Thyroid gland (tissue), 4 donors: ENCODE measurements at places on chromosomes 5 and 9.

- H3K4me3 ChIP-seq = no peak overlapping the region
- no peaks in the 10 kb centered on the region for H3K36me3 ChIP-seq
- no peak overlapping the region for H3K27ac ChIP-seq
- no peaks in the 10 kb centered on the region for H3K4me1 ChIP-seq
- no peak for DNase-seq
These were observed 47.9 kb upstream of the PPP2CA start for GRCh38 chr5:134273642-134274395.

- H3K4me3 ChIP-seq = no peak overlapping the region
- H3K4me1 ChIP-seq = peaks cover 8% of the 10 kb centered on the region
- no peaks in the 10 kb centered on the region for H3K36me3 ChIP-seq
- no peak overlapping the region for H3K27ac ChIP-seq
These were observed 18.0 kb downstream of the RPS14 start for GRCh38 chr5:150431574-150431973.

DNA sequence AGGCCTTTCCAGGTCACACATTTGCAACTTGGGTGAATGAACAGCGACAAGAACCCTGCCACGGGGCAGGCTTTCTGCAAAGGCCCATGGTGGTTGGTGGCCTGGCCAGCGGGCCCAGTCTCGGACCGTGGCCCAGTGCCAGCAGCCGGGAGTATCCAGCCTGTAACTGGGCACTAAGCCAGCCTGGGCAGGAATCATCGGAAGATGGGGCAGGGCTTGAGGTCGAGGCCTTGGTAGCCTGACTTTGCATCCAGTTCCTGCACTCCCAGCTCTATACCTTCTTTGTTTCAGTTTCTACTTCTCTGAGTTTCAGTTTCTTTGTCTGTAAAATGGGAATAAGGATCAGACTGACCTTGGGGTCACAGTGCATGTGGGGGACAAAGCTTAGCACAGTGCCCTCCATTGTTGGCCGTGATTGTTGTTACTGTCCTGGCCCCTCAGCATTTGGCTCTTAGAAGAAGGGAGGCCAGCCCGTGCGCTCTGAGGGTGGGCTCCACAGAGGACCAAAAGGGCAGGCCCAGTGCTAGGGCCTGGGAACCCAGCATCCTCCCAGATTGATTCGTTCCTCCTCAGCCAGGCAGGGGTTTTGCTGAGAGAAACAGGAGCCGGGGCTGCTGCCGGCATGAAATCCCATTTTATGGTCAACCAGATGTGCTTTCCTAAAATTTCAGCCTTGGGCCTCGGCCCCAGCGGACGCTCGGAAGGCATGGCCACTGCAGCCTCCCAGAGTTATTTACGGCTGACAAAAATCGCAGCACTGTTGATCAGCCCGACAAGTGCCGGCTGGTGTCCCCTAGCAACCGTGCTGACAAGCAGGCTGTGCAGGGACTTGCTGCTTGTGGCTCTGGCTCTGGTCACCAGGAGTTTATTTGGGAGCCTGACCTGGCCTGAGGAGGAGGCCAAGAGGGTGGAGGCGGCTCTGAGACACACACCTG lies 43.6 kb downstream of the JADE2 start:
- peak overlapping the region; percentile 85 for H3K27ac ChIP-seq
- peak; percentile 94 for DNase-seq
- no peak overlapping the region for H3K4me3 ChIP-seq
- H3K27me3 ChIP-seq = no peaks in the 10 kb centered on the region
- peaks cover 19% of the 10 kb centered on the region for H3K4me1 ChIP-seq
- H3K36me3 ChIP-seq = peaks cover 67% of the 10 kb centered on the region

DNA sequence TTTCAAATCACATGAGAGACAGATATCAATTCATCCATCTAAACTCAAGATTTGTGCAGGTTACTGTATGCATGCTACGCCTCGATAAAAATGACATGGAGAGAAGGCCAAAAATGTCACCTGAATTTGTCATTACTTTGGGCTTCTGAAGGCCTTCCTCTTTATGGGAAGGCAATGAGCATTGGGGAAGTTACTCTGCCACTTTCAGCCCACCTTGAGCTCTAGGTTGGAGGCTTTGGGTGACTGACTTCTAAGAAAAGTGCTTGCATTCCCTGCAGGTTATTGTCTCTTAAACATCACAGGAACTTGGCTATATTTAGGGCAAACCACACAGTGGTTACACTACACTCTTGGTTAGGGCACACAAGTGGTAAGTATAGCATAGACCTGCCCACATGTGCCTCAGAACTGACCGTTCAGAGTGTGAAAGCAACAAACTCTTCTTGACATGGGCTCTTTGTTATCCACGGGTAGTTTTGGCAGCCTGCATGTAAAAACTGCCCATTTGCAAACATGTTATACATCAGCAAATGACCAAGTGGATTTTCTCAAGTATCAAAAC lies 169.5 kb downstream of the ZNF608 start:
- no peak for DNase-seq
- no peak overlapping the region for H3K27ac ChIP-seq
- H3K36me3 ChIP-seq = no peaks in the 10 kb centered on the region

GRCh38 chr9:23586906-23587305 lies 239.1 kb downstream of the ELAVL2 start:
- H3K36me3 ChIP-seq = no peaks in the 10 kb centered on the region
- H3K27me3 ChIP-seq = no peaks in the 10 kb centered on the region
- DNase-seq = no peak
- H3K27ac ChIP-seq = no peak overlapping the region

DNA sequence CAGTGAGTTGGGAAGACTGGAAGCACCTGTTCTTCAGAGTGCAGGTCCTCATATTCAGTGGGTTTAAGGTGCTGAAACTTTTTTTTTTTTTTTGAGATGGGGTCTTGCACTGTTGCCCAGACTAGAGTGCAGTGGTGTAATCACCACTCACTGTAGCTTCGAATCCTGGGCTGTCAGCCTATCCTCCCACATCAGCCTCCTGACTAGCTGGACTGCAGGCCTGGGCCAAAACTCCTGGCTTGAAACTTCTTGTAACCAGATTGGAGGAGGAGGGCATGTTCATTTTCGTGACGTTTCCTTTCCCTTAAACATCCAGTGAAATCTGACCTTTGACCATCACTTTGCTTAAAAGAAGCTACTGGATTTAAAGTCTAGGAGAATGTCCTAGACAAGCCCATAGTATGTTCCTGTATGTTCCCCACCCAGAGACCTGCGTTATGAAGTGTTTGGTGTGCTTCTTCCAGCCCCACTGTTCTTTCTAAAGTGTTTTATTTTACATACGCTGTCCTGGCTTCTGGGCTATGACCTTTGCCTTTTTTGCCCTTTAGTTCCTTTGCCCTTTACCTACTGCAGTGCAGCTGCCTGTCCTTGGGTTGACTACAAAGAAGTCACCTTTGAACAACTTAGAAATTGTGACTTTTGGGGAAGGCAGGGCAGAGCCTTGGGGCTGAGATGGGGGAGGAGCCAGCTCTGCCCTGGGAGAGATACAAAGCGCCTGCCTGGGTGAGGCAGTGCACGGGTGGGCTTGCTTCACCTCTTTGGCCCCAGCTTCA lies 18.4 kb downstream of the TENT4A start:
- peak overlapping the region; percentile 47 for H3K27ac ChIP-seq
- peaks cover 9% of the 10 kb centered on the region for H3K4me1 ChIP-seq
- DNase-seq = no peak
- H3K4me3 ChIP-seq = no peak overlapping the region
- no peaks in the 10 kb centered on the region for H3K36me3 ChIP-seq
- H3K27me3 ChIP-seq = no peaks in the 10 kb centered on the region

DNA sequence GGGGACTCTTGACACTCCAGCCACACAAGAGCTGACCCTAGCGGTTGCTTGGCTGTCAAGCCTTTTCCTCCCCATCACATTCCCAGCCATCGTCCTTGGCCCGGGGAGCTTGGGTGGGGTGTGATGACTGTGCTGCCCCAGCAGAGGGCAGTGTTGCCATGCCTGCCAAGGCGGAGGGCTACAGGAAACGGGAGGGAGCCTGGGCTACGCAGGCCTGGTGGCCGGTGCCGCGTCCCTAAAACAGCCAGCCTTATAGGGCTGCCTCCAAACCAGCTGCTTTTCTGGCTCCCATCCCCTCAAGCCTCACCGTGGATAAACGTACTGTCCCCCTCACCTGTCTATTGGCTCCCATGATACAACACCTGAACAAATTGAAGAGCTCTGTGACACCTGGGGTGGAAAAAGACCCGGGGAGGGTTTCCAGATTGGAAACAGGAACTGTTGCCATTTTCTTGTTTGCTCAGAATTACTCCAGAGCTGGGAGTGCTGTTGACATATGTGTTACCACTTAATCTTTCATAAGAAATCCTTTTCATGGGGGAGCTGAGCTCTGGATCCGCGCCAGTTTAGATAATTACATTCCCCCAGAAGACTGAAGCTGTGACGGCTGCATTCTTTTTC lies 72.8 kb upstream of the ASTN2 start:
- H3K27ac ChIP-seq = peak overlapping the region; percentile 65
- no peaks in the 10 kb centered on the region for H3K36me3 ChIP-seq
- H3K27me3 ChIP-seq = no peaks in the 10 kb centered on the region

DNA sequence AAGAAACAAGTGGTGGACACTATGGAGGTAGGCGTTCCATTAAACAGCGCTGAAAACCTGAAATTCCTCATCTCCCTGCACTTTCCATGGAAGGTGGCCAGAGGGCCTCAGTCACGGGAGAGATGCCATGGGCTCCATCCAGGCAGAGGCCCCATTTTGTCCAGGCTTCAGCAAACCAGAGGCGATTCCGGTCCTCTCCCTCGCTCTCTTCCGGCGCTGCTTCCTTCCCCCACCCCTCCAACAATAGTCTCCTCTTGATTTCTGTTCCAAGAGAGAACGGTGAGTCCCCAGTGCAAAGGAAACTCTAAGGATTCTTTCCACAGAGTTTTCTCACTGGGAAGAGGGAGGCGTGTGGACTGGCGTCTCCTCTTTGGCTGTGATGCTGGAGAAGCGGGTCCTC lies 7.5 kb downstream of the ZNF366 start:
- no peak for DNase-seq
- H3K27ac ChIP-seq = peak overlapping the region; percentile 48
- no peak overlapping the region for H3K4me3 ChIP-seq
- H3K27me3 ChIP-seq = no peaks in the 10 kb centered on the region
- H3K36me3 ChIP-seq = no peaks in the 10 kb centered on the region

GRCh38 chr9:93154293-93154903 lies 20.3 kb upstream of the NINJ1 start:
- no peaks in the 10 kb centered on the region for H3K27me3 ChIP-seq
- H3K4me1 ChIP-seq = peaks cover 6% of the 10 kb centered on the region
- no peak overlapping the region for H3K4me3 ChIP-seq
- no peak for DNase-seq

- H3K4me3 ChIP-seq = peak overlapping the region; percentile 47
- H3K27ac ChIP-seq = peak overlapping the region; percentile 88
- peak; percentile 81 for DNase-seq
- no peaks in the 10 kb centered on the region for H3K27me3 ChIP-seq
These were observed 2.5 kb upstream of the MSMP start for GRCh38 chr9:35756275-35757225.

DNA sequence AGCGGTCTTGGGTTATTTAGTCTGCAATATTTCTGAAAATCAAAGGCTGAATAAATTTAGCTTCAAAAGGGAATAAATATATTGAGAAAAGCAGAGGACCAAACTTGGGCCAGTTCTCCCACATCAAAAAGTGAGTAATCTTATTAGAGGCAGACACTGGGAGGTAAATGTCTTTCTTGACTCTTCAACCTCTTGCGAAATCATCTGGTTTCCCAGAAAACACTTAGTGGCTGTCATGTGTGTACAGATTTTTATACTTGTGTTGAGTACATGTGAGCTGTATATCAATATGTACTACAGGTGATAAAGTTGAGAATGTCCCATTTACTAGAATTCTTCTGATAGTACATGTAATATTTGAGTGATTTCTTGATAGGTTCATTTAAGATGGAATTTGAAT lies 454.9 kb downstream of the PRR16 start:
- DNase-seq = no peak
- no peak overlapping the region for H3K27ac ChIP-seq
- peaks cover 9% of the 10 kb centered on the region for H3K4me1 ChIP-seq
- no peaks in the 10 kb centered on the region for H3K36me3 ChIP-seq
- H3K4me3 ChIP-seq = no peak overlapping the region

DNA sequence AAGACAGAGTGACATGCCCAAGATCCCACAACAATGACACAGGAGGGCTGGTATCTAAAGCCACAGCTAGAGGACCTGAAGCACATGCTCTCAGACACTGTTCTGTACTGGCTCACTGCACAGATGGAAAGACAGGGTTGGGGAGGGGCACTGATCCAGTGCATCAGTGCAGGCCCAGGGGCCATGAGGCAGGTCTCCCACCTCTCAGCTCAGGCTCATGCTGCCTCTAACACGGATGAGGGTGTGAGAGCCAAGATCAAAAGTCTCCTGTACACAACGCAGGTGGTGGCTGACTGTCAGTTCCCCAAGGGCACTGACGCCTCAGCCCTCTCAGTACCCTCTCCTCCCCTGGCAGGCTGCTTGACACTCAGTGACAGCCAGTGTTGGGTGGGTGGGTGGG lies 10.9 kb downstream of the RAPGEF1 start:
- peaks cover 63% of the 10 kb centered on the region for H3K4me1 ChIP-seq
- no peaks in the 10 kb centered on the region for H3K27me3 ChIP-seq
- no peak overlapping the region for H3K4me3 ChIP-seq
- no peak for DNase-seq
- H3K36me3 ChIP-seq = no peaks in the 10 kb centered on the region
